ENCODE measurements at places on chromosomes 1 and 21.

DNA sequence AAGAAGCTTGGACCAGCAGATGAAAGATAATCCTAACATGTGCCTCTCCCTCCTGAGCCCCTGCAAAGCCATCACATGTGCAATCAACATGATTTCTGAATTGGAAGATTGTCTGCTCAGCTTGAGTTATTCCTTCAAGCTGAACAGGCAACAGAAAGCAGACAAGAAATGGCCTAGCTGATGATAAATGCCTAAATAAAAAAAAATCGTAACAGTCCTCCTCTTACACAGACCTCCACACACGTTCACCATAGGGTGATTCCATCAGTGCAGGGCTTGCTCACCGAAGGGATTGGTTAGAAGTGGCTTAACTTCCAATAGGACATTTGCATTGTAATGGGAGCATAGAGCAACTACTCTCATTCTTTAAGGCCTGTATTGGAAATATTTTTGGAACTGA, 14.6 kb downstream of the KRTAP19-8 start:
- DNase-seq = no peak

DNA sequence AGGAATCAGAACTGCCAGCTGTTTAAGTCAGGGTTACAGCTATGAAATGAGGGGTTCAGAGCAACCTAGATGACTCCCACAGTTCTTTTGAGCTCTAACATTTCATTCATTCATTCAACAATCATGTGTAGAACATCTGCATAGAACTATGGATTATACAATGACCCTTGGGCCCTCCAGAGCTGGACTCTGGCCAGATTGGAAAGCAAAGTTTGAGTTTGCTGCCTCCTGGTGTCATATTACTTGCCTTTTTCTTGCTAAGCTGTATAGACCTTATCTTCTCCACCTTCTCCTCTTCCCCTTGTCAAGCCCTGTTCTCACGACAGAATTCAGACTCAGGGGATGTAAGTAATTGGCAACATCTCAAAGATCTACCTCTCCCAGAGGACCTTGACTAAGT, 4.0 kb downstream of the CASQ2 start:
- DNase-seq = no peak

DNA sequence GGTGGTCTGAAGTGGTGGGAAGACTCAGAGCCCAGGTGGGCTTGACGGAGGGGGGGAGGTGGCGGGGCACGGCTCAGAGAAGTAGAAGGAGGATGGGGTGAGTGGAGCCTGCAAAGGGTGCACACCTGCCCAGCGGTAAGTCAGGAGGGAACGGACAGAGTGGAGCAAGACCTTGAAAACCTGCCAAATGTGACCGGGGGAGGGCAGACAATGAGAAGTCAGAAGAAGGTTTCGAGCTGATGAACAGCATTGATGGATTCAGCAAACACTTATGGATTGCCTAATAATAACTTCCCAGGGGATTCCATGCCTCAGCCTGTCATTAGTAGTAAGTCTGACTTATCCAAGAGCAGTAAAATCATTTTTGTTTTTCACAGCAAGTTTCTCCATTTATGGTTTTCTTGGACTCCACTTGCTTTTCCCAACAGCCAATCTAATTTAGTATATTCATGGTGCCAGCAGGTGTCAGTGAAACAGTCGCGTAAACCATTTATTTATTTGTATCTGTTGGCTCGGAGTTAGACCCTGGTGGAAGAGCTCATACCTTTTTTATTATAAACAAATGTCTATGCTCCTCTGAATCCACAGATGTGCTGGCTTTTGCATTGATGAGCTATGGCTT, 279.1 kb downstream of the PCP4 start:
- no peak for DNase-seq

DNA sequence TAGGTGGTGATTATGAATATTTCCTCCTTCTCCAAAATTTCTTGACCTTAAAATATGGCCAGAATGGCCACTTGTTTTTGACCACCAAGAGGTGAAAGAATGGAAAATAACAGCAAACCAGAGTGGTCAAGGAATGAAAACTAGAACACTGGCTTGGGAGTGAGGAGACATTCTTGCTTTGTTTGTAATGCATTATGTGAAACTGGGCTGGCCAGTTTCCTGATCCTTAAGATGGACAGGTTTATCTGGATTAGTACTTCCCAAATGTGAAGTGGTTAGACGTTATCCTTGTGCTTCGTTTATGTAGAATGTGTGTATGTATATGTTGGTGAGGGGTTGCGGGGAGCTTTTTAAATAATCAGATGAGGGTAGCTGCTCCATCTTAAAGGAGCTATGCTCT, 12.8 kb downstream of the PLA2G4A start:
- DNase-seq = no peak

DNA sequence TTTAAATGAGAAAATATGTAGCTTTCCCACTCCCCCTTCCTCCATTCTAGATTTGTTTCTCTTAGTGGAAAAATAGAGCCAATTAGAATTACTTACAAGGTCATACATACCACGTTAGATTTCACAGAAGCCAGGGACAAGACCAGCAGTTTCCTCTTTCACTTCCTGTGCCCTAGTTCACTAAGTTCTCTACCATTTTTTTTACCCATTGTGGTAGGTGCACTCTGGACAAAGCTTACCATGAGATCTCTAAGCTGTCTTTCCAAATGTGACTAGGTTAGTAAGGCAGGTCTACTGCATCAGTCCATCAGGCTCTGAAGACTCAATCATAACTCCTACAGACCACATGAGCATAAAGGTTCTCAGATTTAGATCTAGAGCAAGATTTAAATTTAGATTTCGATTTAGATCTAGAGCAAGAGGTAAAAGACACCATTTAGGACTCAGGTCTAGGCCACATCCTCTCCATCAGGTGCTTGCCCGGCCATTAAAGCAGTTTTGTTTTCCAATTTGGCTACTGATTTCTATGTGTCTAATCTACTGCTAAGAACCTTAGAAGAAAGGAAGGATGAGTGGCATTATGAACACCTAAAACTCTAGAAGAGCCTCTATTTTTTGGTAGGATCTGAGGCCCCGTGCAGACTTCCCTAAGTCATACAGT, 235.3 kb downstream of the FAF1 start:
- DNase-seq = no peak

DNA sequence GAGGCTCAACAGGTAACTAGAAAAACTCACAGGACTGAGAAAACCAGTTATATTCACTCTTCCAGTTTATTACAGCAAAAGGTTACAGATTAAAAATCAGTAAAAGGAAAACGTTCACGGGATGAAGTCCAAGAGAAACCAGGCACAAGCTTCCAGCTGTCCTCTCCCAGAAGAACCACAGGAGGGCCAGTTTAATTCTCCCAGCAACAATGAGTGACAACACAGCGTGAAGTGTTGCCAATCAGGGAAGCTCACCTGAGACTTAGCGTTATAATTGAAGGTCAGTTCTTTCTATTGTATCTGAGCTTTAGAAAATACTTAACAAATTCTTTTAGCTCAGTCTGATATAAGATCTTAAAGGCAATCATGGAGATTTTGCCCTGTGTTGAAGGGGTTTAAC, 65.2 kb upstream of the TNR start:
- no peak for DNase-seq

DNA sequence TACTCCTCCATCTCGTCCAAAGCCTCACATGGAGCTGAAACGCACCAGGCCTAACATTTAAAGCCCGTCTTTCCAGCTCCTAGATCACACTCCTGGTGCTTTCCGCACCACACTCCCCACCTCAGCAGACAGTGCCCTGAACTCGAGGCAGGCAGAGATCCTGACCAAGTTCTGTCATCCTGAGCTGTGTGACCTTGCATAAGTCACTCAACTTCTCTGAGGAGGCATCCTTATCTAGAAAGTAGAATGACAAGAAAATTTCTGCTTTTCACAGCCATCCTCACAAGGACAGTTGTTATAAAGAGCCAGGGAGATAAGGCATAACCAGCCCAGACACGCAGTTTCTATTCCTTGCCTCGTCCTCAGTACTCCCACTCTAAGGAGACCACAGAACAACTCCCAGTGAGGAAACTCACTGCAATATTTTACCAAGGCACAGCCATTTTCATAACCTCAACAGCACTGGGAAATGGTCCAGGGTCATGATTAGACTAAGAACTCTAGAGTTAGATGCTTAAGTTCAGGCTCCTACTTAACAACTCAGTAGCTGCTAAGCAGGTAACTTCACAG, 3.1 kb downstream of the LRP8 start:
- DNase-seq = no peak

- no peak for DNase-seq
These were observed 12.6 kb upstream of the COX20 start for GRCh38 chr1:244822878-244823277.

DNA sequence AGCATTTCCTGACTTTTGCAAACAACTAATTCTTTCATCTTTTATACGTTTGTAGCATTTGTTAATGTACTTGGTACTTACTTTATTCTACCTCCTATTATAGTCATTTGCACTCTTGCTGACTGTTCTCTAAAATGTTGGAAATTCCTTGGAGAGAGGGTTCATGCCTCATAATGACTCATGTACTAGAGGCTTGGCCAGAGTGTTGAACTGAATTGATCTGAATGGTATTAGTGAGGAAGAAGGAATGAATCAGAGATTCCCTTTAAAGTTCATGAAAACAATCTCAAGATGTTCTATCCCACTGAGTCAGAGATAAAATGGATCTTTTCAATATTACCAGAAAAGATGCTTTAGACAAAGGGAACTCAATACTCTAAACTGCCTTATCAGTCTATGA, 383.4 kb downstream of the SEC16B start:
- DNase-seq = no peak

GRCh38 chr21:46361935-46362334, 38.0 kb downstream of the PCNT start:
- DNase-seq = no peak

- DNase-seq = peak; percentile 32
These were observed 948 bp downstream of the STK40 start for GRCh38 chr1:36384542-36385409.

DNA sequence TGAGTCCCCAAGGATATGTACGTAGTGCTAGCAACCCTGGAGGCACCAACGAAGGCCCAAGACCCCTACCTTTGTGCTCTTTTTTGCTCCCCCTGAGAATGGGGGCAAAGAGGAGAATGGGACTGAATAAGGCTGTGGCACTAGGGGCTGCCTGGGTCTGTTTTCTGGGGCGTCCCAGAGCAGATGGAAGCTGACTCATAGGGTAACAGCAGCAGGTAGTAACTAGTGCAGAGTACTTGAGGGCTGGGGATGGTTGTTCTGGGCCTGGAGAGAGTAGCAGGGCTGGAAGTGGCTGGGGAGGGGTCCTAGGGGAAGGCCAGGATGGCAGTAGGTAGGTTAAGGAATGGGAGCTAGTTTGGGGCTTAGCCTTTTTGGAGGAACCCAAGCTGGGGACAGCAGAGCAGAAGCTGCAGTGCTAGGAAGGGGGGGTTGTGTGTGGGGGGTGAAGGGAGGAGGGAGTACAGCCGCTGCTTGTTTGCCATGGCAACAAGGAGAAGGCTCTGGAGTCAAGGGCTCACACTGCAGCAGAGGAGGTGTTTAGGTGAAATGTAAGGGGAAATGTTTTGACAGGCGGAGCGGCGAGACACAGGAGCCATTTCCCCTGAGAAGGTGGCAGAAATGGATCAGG, 1.8 kb downstream of the NCDN start:
- DNase-seq = no peak

- no peak for DNase-seq
These were observed 124.3 kb downstream of the LACTBL1 start for GRCh38 chr1:22848405-22848804.

DNA sequence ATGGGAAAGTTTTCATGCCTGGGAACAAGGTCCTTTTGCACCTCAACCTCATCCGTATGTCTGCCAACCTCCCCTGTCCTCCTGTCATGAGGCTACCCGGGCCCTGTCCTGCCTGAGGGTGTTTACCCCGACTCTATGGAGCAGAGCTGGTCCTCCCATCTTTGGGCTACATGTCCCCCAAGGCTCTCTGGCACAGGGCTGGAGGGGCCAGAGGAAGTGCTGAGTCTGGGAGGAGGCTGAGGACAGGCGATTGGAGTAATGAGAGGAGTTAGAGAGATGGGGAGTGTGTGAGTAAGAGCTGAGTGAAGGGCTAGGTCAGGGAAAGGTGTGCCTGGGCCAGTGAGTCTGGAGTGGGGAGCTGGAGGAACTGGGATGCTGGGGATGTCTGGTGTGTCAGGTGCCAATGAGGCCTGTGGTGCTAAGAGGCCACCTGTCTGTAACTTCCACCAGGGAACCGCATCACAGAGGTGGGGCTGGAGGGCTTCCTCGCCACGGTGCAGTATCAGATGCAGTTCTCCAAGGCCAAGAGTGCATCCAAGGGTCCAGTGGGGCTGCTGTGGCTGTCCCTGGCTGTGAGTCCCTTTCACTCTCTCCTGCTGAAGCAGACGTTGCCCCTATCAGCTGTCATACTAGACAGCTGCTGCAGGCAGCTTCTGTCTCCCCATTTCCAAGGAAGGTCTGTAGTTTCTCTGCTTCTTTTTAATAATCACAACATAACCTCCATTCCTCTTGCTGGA, 11.7 kb downstream of the LRRC71 start:
- DNase-seq = no peak

- no peak for DNase-seq
These were observed 16.1 kb downstream of the TIE1 start for GRCh38 chr1:43316738-43317520.

GRCh38 chr1:1200876-1201810, 5.2 kb downstream of the TNFRSF18 start:
- peak; percentile 85 for DNase-seq

DNA sequence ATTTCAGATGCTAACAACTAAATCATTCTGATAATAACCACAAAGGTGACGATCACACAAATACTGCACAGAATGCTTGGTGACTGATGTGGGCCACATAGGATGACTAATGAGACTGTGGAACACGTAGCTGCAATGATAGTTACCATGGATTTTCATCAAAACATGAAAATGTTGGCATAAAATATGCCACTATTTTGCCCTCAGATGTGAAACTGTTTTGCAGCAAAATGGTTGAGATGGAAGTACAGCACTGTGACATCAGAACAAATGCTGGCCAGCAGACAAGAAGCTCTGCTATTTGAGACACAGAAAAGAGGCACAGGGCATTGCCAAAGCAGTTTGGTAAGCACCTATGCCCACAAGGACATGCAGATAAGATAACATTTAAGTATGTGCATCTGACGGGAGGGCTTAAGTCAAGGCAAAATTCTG, 83.8 kb downstream of the NIBAN1 start:
- DNase-seq = peak; percentile 44

DNA sequence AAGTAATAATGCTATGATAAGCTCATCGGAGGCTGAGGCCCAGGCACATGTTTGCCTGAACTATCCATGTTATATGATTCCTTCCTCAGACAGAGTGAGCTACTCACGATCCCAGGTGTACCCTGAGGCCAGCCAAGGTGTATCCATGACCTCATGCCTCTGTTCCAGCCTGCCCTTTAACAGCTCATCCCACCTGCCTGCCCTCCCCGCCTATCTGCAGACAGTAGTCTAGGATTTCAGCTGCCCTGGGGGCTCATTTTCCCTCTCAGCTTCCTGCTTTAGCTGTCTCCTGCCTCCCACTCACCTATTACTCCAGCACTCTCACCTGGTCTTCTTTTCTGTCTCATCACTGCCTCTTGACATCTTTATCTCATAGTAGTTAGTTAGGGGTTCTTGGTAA, 1.9 kb upstream of the IL24 start:
- DNase-seq = no peak

GRCh38 chr21:44849616-44850130, 23.8 kb downstream of the PTTG1IP start:
- no peak for DNase-seq

- DNase-seq = no peak
These were observed 44.2 kb downstream of the RAB3B start for GRCh38 chr1:51946300-51946699.

GRCh38 chr1:23625459-23625858, 66.1 kb upstream of the RPL11 start:
- DNase-seq = no peak

- no peak for DNase-seq
These were observed 1.4 kb downstream of the B4GALT3 start for GRCh38 chr1:161175771-161176453.

GRCh38 chr1:245180496-245181157, 25.8 kb downstream of the KIF26B start:
- DNase-seq = no peak
